ENCODE measurements at places on chromosomes 3 and 15. TPM values are rescaled to one million over a fixed set of nuclear protein-coding genes. Genes with fewer than 3 reads are reported as not detected.

ERC2 gene
- 0.84 TPM for total RNA-seq

RARB gene
- 16.6 TPM for total RNA-seq

GOLGA8S gene
- 0.63 TPM for total RNA-seq

LRRIQ4 gene
- not detected for total RNA-seq

DENND4A gene
- total RNA-seq, result 36.0 TPM

UPK1B gene
- total RNA-seq, result not detected

BRPF1 gene
- 21.0 TPM for total RNA-seq

ARPP21 gene
- not detected for total RNA-seq

ZMYND10 gene
- 0.30 TPM for total RNA-seq

All from tibial nerve (tissue), 4 donors.